Vagina (tissue), 2 donors: ENCODE measurements at places on chromosomes 7 and 10. TPM values are rescaled to one million over a fixed set of nuclear protein-coding genes. Genes with fewer than 3 reads are reported as not detected.

The SLC35G1 gene
- total RNA-seq, result 3.4 TPM

The MYL10 gene
- not detected for total RNA-seq

The NME8 gene
- not detected for total RNA-seq

The ATAD1 gene
- total RNA-seq, result 44.7 TPM

The GPR146 gene
- 36.1 TPM for total RNA-seq

The SLC39A12 gene
- total RNA-seq, result not detected

The TIMM23B gene
- total RNA-seq, result 20.6 TPM

The KIAA1549 gene
- total RNA-seq, result 2.9 TPM

The SPDYE1 gene
- total RNA-seq, result not detected

The NRCAM gene
- total RNA-seq, result 7.9 TPM

The USP6NL gene
- 23.3 TPM for total RNA-seq

The NPSR1 gene
- not detected for total RNA-seq

The LIPM gene
- not detected for total RNA-seq

The DCLRE1C gene
- 13.5 TPM for total RNA-seq

The HOXA2 gene
- total RNA-seq, result 2.0 TPM

The ELMO1 gene
- 74.4 TPM for total RNA-seq

The MUC3A gene
- 0.49 TPM for total RNA-seq

The SPDYE11 gene
- not detected for total RNA-seq

The HKDC1 gene
- 2.5 TPM for total RNA-seq

The UBTD1 gene
- total RNA-seq, result 18.4 TPM

The CLDN3 gene
- not detected for total RNA-seq

The DRGX gene
- total RNA-seq, result not detected

The BICC1 gene
- total RNA-seq, result 15.2 TPM

The PTF1A gene
- not detected for total RNA-seq

The NODAL gene
- total RNA-seq, result not detected

The FBXL13 gene
- 0.98 TPM for total RNA-seq

The DPCD gene
- 13.8 TPM for total RNA-seq

The OR2A42 gene
- not detected for total RNA-seq

The CHAT gene
- not detected for total RNA-seq

The AKR1D1 gene
- total RNA-seq, result not detected

The CCZ1B gene
- 20.1 TPM for total RNA-seq

The PI4K2A gene
- total RNA-seq, result 17.7 TPM

The UNCX gene
- total RNA-seq, result not detected

The IQCE gene
- 5.2 TPM for total RNA-seq

The NPC1L1 gene
- total RNA-seq, result 0.49 TPM

The CPN1 gene
- total RNA-seq, result not detected

The THAP5 gene
- 14.5 TPM for total RNA-seq

The ANK3 gene
- 65.3 TPM for total RNA-seq

The SYT15B gene
- total RNA-seq, result 17.9 TPM

The KLLN gene
- 0.25 TPM for total RNA-seq

The OPN4 gene
- total RNA-seq, result not detected

The DPP6 gene
- total RNA-seq, result 7.9 TPM

The MMRN2 gene
- 57.2 TPM for total RNA-seq

The EIF5AL1 gene
- total RNA-seq, result not detected

The ENTPD7 gene
- total RNA-seq, result 6.6 TPM

The SPDYE9 gene
- total RNA-seq, result not detected
